Fibroblast of skin of left biceps (primary cell): ENCODE measurements at places on chromosomes 12 and 14.

GRCh38 chr12:12302976-12303375, 36.1 kb upstream of the LRP6 start:
- no peak for DNase-seq

- DNase-seq = no peak
These were observed 123.2 kb downstream of the FGD4 start for GRCh38 chr12:32522331-32523221.

DNA sequence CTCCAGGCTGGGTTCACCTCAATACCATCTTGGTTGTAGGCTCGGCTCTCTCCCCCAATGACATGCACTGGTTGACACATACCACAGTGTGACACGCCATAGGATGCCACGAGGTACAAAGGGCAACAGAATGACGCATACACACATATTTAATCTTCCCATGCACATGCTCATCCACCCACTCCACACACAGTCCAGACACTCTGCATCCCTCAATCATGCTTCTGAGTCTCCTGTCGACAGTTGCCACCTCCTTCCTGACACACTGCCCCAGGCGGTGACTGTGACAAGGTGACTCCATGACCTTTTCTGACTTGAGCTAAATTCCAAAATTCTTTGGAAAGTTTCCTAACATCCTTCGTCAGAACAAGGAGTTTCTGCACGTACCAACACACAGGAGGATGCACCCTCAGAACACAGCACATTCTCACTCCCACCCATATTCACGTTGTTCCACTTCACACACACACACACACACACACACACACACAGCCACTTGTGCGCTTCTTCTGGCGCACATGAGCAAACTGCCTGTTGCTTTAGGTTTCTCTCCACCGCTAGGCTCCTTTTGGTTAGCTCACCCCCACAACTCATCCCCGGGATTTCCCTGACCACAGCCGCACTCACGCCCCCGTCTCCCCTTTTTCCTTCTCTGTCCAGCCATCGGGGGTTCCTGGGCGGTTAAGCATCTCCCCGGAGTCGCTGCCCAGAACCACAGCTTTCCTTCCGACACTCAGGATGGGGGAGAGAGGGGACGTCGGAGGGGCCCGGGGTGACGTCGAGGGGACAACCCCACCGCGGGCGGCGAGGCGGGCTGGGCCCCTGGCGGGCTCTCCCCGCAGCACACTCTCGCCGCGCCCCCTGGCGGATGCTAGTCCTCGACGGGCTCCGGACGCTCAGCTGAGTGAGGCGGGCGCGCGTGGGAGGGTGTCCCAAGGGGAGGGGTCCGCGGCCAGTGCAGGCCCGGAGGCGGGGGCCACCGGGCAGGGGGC, 536 bp upstream of the WNT1 start:
- no peak for DNase-seq

GRCh38 chr12:9626291-9626690, 18.6 kb upstream of the KLRB1 start:
- DNase-seq = no peak

- DNase-seq = no peak
These were observed 1.3 kb downstream of the GPR65 start for GRCh38 chr14:88005978-88006851.

- no peak for DNase-seq
These were observed 86.3 kb downstream of the KIF26A start for GRCh38 chr14:104224506-104225277.

DNA sequence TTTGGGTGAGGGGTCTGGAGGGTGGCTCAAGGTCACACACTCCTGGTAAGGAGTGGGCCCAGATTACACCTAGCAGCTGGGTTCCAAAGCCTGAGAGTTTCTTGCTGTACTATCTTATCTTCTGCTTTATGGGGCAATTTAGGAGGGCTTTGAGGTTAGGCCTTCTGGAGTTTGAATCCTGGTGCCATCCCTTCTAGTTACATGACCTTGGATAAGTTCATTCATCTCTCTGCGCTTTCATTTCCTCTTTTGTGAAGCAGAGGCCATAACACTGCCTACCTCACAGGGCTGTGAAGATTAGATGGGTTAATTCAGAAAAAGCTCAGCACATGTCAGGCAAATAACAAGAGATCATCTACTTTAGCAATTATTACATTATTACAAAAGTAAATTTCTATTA, 7.4 kb upstream of the KRT77 start:
- no peak for DNase-seq

- DNase-seq = no peak
These were observed 697 bp upstream of the GRIP1 start for GRCh38 chr12:66679461-66680084.

DNA sequence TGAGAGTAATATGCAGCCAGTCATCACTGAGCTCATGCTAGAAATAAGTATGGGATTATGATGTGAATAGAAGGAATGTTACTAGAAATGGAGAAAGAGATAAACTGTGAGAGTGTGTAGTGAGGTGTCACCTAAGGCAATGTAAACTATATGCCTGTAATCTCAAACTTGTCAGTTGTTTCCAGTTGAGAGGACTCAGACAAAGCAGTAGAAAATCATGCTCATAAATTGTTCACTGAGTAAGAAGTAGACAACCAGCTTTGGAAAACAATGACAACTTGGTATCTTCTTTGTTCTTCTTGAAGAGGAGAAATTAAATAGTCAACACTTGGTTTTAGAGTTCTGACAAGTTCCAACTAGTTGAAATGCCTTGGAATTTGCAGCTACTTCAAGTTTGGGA, 148.5 kb upstream of the OR4E1 start:
- no peak for DNase-seq

- DNase-seq = no peak
These were observed 43.0 kb upstream of the GLIPR1 start for GRCh38 chr12:75437564-75437963.

DNA sequence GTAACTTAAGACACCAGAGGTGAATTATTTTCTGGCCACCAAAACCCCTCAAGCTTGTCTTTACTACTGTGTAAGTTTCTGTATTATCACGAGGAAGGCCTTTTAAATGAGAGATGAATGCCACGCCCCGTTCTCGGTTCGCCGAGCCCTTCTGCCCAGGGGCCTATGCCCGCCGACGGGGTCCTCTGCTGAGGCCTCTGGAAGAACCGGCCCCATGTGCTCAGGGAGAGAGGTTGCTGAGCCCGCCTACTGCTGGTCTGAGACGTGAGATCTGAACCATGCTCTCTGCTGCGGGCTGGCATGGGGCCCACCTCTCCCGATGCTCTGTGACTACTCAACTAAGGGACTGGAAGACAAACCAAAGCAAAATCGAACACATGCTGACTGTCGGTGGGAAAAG, 21.0 kb downstream of the AMN start:
- no peak for DNase-seq

- DNase-seq = no peak
These were observed 12.6 kb upstream of the OR8S1 start for GRCh38 chr12:48512855-48513254.

- no peak for DNase-seq
These were observed 31.7 kb downstream of the ETV6 start for GRCh38 chr12:11681207-11681606.

DNA sequence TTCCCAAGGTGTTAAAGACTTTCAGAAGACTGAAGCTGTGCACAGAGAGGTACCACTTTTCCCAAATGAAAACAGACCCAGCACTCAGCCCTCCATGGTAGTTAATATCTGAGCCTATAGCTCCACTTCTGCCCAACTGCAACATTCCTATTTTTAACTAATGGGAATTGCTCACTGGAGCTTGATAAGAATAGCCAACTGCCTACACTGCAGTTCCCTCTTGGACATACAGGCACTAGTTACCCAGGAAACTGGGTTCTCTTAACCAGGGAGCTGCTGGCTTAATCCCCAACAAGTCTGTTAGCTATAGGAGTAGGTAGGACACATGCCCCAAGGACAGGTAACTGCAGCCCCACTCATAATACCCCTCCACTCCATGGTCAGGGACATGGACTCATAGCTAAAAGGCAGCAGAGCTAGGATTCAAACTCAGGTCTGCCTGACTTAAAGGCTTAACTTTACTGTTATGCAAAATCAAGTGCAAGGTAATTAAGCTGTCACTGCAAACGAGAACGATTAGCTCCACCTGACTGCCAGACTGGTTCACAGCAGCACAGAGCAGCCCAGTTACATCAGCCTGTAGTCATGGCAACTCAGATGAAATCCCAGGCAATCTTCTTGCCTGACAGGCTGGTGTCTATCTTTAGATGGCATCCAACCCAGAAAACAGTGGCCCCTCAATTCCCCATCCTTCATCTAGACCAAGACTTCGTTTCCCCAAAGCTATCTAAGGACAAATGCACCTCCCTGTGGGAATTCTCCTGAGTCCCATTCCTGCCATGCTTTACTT, 77.1 kb upstream of the ACTN1 start:
- no peak for DNase-seq
